ENCODE measurements at places on chromosomes 16 and 17.

GRCh38 chr17:1557355-1558095 lies 5.1 kb downstream of the PITPNA start:
- no peak for DNase-seq

DNA sequence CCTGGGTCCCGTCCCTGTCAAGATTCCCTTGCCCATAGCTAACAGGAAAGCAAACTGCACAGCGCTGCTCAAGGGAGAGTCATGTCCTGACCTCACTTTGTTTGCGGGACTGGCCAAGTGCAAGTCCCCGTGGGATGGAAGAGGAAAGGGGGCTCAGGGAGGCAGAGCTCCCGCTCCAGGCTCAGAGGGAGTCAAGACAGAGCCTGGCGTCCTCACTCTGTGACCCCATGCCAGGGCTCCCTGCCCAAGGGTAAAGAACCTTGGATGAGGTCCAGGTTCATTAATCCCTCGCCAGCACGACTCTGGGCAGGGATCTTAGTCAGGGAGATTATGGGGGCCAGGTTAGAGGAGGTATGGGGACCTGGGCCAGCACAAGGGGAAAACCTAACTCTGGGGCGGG lies 51.5 kb upstream of the CBX4 start:
- no peak for DNase-seq

- DNase-seq: peak; percentile 76
Observed at GRCh38 chr16:11640987-11641817, 27.1 kb upstream of the SNN start.

DNA sequence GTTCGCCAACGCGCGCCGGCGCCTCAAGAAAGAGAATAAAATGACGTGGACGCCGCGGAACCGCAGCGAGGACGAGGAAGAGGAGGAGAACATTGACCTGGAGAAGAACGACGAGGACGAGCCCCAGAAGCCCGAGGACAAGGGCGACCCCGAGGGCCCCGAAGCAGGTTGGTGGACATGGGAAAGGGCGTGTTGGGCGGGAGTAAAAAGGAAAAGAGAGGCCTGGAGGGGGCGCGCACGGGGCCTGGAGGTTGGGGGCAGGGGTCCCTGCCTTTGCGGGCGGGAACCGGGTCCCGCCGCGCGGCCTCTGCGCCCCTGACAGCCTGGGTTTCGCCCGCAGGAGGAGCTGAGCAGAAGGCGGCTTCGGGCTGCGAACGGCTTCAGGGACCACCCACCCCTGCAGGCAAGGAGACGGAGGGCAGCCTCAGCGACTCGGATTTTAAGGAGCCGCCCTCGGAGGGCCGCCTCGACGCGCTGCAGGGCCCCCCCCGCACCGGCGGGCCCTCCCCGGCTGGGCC lies 2.1 kb downstream of the IRX5 start:
- DNase-seq: no peak

DNA sequence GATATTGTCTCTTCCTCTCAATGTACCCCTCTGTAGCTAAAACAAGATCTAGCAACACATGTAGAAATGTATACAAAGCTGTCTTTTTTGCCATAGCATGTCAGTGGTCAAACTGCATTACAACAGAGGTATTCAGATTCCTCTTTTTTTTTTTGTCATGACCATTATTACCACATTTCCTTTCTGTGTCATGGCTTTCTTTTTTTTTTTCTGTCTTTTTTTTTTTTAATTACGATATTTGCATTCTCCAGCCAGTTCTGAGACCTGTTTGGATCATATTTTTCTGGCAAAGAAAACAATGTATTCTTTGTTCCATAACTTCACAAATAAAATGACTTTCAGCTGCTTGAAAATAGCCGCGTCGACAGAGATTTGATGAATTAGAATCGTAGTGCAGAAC lies 27.4 kb upstream of the CAPNS2 start:
- DNase-seq: no peak

GRCh38 chr17:80619535-80620235 lies 75.0 kb downstream of the RPTOR start:
- DNase-seq: no peak

- no peak for DNase-seq
Observed at GRCh38 chr17:55321427-55322060, 56.8 kb downstream of the HLF start.

DNA sequence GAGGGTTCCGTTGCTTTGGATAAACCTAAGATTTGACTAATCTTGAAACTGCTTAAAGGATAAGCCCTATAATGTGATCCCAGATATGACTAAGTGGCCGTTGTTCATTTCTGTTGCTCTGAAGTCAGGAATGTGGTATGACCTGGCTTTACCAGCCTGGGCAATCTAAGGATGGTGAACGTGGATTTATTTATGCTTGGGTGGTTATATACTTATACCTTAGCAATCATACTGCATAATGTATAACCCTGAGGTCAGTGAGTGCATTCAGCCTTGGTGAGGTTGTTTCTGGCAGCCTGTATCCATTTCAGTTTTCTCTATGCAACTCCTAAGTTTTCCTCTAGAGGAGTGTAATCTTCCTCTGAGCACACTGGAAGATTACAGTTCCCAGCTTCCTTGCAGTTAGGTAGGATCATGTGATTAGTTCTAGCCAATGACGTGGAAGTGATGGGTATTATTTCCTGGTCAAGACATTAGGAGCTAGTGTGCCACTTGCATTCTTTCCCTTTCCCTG lies 41.9 kb downstream of the FTO start:
- DNase-seq: no peak

DNA sequence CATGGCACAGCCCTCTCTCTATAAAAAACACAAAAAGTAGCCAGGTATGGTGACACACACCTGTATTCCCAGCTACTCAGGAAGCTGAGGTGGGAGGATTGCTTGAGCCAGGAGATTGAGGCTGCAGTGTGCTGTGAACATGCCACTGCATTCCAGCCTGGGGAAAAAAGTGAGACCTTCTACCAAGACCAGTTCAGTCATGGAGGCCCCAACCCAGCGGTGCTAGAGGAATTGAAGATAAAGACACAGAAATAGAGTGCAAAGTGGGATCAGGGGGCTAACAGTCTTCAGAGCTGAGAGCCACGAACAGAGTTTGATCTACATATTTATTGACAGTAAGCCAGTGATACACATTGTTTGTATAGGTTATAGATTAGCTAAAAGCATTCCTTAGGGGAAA lies 15.6 kb upstream of the CCL8 start:
- DNase-seq: no peak

DNA sequence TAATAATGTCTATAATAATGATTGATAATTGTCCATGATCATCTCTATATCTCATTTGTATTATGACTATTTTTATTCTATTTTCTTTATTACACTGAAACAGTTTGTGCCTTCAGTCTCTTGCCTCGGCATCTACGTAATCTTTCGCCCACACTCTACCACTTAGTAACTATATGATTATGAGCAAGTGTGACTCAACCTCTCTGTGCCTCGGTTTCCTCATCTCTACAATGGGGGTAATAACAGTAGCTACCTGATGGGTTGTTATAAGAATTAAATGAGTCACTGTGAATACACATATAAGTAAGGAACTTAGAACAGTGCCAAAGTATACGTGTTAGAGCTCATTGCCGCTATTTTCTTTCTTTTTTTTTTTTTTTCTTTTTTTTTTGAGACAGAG lies 3.7 kb upstream of the SLC16A11 start:
- no peak for DNase-seq

DNA sequence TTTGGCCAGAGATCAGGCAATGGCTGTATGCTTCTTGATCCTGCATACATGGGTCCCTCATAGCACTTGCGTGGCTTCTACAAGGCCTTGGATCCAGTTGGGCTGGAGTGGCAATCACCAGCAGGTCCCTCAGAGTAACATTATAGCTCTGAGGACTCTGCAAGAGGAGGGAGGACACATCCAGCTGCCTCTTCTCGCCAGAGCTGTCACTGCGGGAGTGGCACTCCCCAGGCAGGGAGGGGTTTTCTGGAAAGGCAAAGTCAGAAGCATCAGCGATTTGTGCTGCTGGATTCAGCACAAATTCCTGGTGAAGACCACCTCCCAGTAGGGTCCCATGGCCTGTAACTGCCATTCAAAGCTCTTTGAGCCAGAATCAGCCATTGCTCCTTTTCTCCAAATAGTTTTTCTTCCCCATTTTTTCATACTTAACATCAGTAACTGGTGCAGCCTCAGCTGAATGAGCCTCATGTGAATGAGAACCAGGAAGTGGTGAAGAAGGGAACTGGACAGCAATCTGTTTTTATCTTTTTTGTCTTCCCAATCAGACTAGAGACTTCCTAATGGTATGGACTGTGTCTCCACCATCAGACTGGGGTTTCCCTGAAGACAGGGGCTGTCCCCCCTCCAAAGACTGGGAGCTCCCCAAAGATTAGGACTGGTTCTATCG lies 40.6 kb upstream of the HOXB13 start:
- DNase-seq: peak; percentile 13

- no peak for DNase-seq
Observed at GRCh38 chr16:11020388-11020787, 76.0 kb downstream of the CLEC16A start.

DNA sequence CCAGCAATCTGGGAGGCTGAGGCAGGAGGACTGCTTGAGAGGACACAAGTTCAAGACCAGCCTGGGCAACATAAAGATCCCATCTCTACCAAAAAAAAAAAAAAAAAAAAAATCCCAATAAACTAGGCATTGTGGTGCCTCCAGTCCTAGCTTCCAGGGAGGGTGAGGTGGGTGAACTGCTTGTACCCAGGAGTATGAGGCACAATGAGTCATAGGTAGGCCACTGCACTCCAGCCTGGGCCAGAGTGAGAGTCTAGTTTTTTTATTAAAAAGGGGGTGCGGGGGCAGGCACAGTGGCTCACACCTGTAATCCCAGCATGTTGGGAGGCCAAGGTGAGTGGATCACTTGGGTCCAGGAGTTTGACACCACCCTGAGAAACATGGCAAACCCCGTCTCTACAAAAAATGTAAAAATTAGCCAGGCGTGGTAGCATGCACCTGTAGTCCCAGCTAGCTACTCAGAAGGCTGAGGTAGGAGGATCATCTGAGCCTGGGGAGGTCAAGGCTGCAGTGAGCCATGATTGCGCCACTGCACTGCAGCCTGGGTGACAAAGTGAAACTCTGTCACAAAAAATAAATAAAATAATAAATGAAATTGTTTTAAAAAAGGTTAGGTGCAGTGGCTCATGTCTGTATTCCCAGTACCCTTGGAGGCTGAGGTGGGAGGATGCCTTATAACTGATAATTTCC lies 7.8 kb upstream of the CHST6 start:
- no peak for DNase-seq

DNA sequence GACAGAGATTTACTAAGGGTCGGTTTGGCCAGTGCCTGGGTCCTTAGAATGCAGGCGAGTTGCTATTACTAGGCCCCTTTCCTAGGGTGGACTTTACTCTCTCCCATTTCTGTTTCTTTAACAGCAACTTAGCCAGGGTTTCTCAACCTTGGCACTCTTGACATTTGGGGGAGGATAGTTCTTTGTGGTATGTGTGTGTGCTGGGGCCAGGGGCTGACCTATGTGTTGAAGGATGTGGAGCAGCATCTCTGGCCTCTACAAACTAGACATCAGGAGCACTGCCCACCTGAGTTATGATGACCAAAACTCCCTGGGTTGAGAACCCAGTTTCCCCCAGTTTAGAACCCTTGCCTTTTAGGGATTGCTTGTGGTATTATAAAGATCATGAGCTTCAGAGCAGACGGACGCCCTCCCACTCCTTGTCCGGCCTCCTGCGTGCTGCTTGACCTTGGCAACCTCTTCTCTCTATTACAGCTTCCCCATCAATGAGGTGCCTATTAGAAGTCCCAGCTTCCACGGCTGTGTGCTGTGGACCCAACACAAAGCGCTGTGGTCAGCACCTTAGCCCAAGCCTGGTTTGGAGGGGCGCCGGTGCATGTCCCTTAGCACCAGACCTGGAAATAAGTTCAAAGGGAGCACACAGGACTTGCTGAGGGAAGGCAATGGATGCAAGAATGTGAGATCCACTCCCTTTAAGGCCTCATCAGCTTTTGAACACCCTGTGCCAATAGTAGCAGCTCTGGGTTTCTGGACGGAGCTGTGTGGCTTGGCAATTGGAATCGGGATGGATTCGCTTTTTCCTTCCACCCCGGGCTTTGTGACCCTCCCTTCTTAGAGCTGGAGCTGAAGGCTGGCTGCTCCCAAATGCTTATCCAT lies 239.2 kb upstream of the MAF start:
- DNase-seq: no peak

DNA sequence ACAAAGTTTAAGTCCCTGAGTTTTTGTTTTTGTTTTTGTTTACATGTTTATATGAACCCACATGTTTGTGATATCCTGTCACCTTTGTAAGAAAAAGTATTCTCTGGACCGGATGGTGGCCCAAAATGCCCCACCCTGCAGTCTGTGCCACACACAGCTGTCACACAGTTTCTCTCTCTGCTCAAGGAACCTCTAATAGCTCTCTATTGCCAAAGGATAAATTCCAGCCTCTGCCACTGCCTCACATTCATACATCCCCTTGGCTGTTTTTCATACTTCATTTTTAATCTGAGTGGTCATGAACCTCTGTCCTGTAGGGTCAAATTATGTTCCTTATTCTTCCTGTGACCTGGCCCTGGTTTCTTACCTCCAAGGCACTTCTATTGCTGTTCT lies 520.3 kb upstream of the CDH5 start:
- DNase-seq: no peak

DNA sequence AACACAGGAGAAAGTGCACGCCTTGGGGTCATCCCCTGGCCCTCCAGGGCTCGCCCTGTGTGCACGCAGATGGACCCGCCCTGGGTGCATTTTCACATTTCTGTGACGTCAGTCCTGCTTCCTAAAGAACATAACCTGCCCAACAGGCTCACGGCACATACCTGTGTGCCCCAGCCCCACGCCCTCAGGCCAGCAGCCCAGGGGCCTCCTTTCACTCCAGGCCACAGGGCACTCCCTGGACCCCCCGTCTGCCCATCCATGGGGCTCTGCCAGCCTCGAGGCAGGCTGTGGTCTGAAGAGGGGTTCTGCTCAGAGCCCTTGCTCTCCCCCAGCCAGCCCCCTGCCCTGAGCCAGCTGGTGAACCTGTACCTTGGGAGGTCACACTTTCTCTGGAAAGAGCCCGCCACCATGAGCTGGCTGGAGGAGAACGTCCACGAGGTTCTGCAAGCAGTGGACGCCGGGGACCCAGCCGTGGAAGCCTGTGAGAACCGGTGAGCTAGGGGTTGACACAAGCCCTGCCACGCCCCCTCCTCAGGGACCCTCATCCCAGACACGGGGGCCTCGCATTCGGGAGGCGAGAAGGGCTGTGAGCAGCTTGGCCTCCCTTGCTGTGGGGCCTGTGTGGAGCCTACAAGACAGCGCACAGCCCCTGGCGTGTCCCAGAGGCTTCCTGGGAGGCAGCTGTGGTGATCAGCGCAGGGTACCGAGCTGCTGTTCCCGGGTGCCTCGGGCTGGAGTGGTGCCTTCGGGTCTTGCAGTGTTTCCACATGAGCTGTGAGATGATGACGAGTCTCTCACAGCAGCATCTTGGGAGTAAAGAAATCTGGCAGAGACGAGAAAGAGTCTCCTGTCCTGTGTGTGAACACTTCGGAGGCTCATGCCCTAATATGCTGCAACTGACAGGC lies 13.8 kb upstream of the MC1R start:
- DNase-seq: no peak

Measured in Ammon's horn (tissue), 1 donor.